ENCODE measurements at places on chromosomes 6 and 20.

DNA sequence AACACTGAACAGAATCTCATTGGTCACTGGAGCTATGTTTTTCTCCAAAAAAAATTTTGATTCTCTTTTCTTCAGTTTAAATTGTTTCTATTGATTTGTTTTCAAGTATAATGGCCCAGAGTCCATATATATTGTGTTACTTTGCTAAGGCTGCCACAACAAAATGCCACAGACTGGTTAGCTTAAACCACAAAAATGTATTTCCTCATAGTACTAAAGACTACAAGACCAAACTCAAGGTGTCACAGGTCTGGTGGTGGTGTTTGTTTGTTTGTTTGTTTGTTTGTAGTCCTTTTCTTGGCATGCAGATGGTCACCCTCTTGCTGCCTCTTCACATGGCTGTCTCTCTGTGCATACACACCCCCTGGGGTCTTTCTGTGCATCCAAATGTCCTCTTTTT, 34.0 kb downstream of the BMP5 start:
- DNase-seq: no peak

GRCh38 chr6:131159578-131159977, 24.3 kb downstream of the AKAP7 start:
- DNase-seq: no peak

DNA sequence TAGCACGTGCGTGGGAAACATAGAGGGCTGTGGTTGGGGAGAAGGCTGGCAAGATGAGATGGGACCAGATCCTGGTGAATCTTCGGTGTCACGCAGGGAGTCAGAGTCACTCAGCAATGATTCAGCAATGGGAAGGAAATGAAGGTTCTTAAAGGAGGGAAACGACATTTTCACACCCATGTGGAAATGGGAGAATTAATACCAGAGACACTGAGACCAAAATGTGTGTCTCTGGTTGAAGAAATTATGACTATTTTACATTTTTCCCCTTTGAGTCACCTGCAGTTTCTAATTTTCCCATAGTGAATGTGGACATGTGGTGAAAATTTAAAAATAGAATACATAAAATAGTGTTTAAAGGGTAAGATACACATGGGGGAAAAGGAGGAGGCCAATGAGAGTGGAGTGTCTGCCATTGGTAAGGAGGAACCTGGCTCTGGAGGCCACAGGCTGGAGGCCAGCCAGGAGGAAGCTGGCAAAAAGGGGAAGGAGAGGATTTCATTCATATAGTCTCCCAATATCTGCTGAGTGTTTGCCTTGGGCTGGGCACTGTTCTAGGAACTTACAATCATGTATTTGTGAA, 17.5 kb downstream of the NRN1 start:
- DNase-seq: no peak

DNA sequence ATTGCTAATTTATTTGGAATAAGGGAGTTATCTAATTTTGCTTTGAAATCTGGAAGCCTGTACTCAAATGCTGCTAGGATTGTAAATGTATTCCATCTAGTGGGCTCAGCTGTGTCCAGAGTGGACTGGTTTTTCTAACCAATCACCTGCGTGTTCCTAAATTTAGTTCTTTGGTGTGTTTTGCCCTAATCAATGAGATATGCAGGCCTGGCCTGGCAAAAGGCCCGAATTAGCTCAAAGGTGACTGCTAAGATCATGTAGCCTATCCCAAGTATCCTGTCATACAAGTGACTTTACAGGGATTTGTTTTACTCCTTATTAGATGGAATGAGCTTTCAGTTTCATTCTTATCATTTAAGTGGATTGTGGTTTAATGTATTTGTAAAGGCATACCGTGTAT, 51.3 kb upstream of the ARMC2 start:
- no peak for DNase-seq

- DNase-seq: no peak
Observed at GRCh38 chr6:163132050-163132750, 282.3 kb upstream of the QKI start.

GRCh38 chr20:36483209-36483918, 58.0 kb upstream of the MYL9 start:
- DNase-seq: no peak

DNA sequence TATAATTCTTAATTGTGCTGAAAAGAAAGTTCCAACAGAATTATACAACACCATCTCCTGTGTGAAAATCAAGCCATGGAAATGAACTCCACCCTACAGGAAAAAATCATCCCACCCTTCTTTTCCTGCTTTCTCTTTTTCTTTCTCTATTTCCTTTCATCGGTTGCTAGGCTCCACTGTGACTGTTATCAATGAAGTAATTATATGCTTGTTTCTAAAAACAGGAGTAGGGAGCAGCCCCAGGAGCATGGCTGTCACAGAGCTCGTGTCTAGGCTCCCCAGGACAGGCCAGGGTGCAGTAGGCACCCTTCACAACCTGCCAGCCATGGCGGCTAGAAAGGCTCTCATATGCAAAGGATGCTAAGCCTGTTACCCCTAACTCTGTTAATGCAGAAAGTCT, 13.0 kb downstream of the MPC1 start:
- DNase-seq: no peak

Data from naive thymus-derived CD4-positive, alpha-beta T cell (primary cell).